ENCODE measurements at places on chromosomes 1 and 21.

DNA sequence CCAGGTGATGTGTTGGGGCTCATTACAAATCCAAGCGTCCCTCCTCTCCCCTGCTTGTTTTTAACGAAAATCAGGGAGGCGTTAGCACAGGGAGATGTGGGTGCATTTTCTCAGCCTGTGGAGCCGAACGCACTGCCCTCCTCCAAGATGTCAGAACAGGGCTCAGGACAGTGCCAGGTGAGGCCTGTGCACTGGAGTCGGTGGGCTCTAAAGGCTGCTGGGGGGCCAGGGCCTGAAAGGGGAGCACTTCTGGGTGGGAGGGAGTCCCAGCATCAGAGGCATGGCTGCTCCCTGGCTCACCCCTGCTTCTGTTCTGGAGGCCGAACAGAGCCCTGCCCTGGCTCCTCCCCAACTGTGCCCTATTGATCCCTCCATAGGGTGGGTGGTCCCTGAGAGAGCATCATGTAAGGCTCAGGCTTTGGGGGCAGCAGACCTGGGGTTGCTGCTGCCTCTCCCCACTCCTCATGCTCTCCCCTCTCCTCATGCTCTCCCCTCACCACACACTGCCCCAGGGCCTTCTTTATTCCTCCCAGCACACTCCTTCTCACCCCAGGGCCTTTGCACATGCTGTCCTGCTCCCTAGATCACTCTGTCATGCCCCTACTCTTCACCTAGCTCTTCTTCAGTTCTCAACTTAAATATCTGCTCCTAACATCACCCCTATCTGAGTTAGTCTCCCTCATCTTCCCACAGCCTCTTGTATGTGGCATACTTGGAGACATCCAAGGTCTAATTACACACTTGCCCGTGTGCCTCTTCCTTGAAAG is 725.2 kb downstream of the PTPRU start:
- no peak for DNase-seq

GRCh38 chr1:222251847-222252246 is 296.1 kb downstream of the HHIPL2 start:
- no peak for DNase-seq

DNA sequence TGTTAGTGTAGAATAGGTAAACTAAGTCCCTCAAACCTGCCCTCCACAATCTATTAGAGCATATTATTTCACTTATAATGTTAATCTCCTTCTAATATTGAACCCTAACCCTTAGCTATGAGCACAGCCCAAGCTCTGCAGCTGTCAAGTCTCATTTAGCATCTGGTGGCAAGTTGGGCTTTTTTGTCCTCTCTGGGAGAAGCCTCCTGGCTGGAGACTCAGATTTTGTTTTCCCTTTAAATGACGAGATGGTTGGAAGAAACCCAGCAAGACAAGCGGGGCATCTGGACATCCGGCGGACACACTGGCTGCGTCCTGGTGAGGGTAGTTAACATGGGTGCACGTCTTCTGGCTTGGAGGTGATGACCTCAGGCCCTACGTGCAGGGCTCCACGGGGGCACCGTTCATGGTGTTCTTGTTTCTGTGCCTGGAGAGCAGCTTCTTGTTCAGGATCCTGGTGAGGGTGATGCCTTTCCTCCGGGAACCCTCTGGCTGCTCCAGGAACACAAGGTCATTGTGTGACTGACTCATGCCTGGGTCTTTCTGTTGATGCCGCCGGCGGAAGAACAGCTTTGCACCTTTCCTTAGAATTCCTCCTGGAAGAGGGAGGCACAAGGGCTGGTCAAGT is 9.7 kb upstream of the PRDM15 start:
- no peak for DNase-seq

GRCh38 chr1:204495078-204495753 is 611 bp upstream of the PIK3C2B start:
- no peak for DNase-seq

GRCh38 chr1:57118948-57119603 is 153.3 kb upstream of the C8B start:
- no peak for DNase-seq

GRCh38 chr21:37945036-37945435 is 28.8 kb upstream of the KCNJ6 start:
- DNase-seq = no peak

DNA sequence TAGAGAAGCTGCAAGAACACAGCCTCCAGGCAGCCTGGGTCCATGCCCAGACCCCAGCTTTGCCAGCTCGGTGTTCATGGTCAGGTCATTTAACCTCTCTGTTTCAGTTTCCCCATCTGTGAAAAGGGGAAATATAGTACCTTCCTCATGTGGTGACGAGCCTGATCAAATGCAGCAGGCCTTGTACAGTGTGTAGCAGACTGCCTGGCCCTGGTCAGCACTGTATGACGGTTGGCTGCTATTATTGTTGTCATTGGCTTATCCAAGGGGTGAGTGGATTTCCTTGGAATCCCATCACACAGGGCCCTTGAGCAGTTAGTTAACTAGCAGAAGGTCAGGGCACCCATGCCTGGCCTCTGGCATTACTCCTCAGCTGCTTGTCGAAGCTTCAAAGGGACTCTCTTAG is 6.6 kb upstream of the TMEM51 start:
- DNase-seq = no peak

- DNase-seq = peak; percentile 89
These were observed 5.8 kb downstream of the PERM1 start for GRCh38 chr1:975896-976683.

DNA sequence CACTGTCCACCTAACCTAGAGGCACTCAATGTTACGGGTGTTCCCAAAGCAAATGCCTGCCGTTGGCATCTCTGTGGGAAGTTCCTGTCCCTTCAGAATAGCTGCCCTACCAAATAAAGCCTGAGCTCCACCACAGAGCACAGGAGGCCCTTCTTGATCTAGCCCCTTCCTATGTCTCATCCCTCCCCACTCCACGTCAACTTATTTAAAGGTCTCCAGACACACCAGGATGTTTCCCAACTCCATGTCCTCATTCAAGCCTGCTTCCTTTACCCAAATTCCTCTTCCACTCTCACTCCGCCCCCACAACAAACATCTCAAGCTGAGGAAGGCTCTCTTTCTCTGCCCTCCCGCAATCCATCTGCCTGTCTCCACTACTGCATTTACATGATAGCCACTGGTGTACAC is 87.7 kb downstream of the TGFBR3 start:
- DNase-seq = no peak

DNA sequence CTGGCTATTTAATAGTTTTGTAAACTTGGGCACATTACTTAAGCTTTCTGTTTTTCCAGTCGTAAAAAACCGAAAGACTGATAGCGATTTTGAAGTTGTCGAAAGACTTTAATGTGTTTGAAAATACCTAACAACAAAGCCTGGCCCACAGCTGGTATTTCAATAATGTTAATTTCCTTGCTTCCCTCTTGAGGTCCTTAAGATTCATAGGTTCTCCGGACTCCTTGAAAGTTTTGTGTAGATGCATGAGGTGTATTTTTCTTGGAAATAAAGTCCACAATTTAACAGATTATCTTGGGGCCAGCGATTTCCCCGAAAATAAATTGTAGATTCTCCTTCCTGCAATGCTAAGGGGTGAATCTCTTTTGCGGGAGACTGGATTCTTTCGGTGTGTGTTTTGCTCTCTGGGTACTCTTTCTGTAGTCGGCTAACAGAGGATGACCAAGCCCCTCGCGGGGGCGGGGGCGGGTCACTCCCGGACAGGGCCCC is 735 bp upstream of the YTHDF2 start:
- no peak for DNase-seq

GRCh38 chr1:222994511-222995235 is 148.4 kb downstream of the TLR5 start:
- peak; percentile 45 for DNase-seq

DNA sequence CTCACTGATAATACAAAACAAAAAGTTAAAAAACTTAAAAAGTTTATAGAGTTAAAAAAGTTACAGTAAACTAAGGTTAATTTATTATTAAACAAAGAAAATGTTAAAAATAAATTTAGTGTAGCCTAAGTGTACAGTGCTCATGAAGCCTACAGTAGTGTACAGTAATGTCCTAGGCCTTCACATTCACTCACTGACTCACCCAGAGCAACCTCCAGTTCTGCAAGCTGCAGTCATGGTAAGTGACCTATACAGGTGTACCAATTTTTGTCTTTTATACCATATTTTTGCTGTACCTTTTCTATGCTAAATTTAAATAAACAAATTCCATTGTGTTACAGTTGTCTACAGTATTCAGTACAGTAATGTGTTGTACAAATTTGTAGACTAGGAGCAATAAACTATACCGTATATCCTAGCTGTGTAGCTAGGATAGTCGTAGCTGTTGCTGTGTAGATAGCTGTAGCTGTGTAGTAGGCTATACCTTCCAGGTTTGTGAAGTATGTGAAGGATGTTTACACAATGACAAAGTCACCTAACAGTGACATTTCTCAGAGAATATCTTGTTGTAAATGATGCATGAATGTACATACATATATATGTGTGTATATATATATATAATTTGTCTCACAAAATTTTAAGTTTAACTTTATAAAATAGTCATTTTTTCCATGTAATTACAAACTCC is 140.2 kb downstream of the TGFB2 start:
- DNase-seq = no peak

DNA sequence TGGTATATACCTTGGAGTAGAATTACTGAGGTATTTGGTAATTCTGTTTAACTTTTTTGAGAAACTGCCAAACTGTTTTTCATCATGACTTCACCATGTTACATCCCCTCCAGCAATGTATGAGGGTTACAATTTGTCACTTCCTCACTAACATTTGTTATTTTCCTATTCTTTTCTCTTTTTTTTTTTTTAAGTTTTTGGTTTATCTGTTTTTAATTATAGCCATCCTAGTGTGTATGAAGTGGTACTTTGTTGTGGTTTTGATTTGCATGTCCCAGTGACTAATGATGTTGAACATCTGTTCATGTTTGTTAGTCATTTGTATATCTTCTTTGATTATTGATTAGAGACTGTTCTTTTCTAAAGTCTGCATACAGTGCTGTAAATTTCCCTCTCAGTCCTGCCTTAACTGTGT is 147.3 kb downstream of the HS2ST1 start:
- no peak for DNase-seq

DNA sequence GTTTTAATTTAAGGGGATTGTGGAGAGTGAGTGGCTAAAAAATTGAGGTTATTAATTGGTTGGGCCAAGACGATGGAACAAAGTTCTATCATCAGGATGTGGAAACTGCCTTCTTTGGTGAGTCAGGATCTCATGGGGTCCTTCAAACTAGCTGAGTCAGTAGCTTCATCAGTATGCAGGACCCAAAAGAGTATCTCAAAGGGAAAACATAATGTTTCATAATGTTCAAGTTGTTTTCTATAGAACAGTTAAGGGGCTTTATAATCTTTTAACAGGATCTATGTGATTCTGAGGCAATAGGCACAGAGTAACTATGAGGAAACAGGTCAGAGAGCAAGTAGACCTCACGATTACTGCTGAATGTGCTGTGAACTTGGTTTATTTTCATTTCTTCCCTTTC is 3.2 kb upstream of the OLFML2B start:
- no peak for DNase-seq

- no peak for DNase-seq
These were observed 209.2 kb downstream of the MATN1 start for GRCh38 chr1:30514137-30514654.

GRCh38 chr21:36075171-36075570 is 5.3 kb downstream of the CBR1 start:
- DNase-seq = no peak

DNA sequence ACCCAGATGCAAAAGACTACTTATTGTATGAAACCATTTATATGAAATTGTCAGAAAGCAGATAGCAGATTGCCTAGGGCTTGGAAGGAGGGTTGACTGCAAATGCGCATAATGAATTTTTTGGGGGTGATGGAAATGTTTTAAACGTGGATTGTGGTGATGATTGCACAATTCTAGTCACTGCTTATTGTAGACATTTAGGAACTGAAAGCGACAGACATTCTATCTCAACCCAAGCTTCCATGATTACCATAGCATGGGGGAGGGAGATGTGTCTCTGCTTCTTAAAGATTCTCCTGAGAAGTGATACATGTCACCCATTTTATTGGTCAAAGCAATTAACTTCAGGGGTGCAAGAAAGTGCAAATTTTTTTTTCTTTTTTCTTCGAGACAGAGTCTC is 2.8 kb upstream of the MTF2 start:
- DNase-seq = no peak

- no peak for DNase-seq
These were observed 87.2 kb downstream of the HHAT start for GRCh38 chr1:210415846-210416448.

DNA sequence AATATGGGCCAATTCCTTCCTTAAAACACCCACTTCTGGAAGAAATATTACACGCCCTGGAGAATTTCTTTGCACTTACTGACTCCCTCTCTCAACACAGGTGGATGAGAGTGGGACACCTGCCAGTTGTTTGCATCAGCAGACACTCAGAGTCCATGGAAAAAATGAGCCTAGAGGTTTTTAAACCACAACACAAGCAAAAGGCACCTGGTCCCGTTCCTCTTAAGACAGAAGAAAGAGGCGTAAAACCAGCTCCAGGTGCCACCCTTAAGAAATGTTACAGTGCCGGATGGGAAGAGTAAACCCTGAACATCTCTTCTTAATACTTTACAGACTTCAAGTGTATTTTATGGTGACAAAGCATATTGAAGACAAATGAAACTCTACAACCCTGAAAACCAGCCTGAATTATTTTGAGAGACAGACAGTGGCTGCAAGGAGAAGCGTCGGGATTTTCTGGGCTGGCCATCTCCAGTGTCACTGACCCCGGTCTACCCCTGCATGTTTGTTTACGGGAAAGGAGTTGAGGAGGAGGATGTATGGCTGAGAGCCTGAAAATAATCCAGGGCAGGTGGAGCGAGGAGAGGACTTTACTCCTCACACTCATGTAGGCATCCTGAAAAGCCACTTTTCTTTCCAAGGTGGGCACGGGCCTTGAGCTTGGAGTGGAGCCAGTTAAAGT is 7.8 kb upstream of the RIPK4 start:
- no peak for DNase-seq

- peak; percentile 53 for DNase-seq
These were observed 30.9 kb downstream of the RCAN1 start for GRCh38 chr21:34583926-34584563.
